Breast epithelium (tissue), 4 donors: ENCODE measurements at places on chromosomes 4 and X. TPM values are rescaled to one million over a fixed set of nuclear protein-coding genes. Genes with fewer than 3 reads are reported as not detected.

The CLGN gene
- 5.2 TPM for total RNA-seq

The SHROOM2 gene
- total RNA-seq, result 0.48 TPM

The MSX1 gene
- total RNA-seq, result 17.9 TPM

The FAM241A gene
- total RNA-seq, result 4.3 TPM

The ZNF157 gene
- not detected for total RNA-seq

The UBE2K gene
- 29.9 TPM for total RNA-seq

The NSG1 gene
- 7.3 TPM for total RNA-seq

The KDM6A gene
- total RNA-seq, result 27.4 TPM

The MAGEC2 gene
- not detected for total RNA-seq

The CPEB2 gene
- total RNA-seq, result 26.4 TPM

The CLNK gene
- not detected for total RNA-seq

The MGAT4D gene
- total RNA-seq, result not detected

The STX18 gene
- total RNA-seq, result 36.3 TPM

The F8A2 gene
- not detected for total RNA-seq

The TMLHE gene
- total RNA-seq, result 19.5 TPM

The TMPRSS11F gene
- total RNA-seq, result not detected

The STAP1 gene
- 0.32 TPM for total RNA-seq

The CTAG2 gene
- total RNA-seq, result not detected

The PI4K2B gene
- total RNA-seq, result 22.0 TPM

The SPANXC gene
- total RNA-seq, result not detected

The PTPN13 gene
- total RNA-seq, result 36.3 TPM

The CCDC110 gene
- 1.3 TPM for total RNA-seq

The PDE6B gene
- total RNA-seq, result 2.7 TPM

The GABRE gene
- 120 TPM for total RNA-seq

The VSIG4 gene
- 512 TPM for total RNA-seq

The ARMCX1 gene
- 43.4 TPM for total RNA-seq

The CT45A2 gene
- not detected for total RNA-seq

The NCBP2L gene
- total RNA-seq, result not detected

The ERCC6L gene
- total RNA-seq, result not detected

The RHOXF1 gene
- total RNA-seq, result not detected

The UGT2B10 gene
- not detected for total RNA-seq

The MAGEA10 gene
- not detected for total RNA-seq

The TLR6 gene
- total RNA-seq, result 5.2 TPM

The FGF2 gene
- 33.0 TPM for total RNA-seq

The TLR3 gene
- total RNA-seq, result 13.9 TPM
